ENCODE measurements at places on chromosomes 11 and 22. TPM values are rescaled to one million over a fixed set of nuclear protein-coding genes. Genes with fewer than 3 reads are reported as not detected.

The RPUSD4 gene
- 21.3 TPM for total RNA-seq

GRCh38 chr11:19450282-19450681 lies 209.5 kb upstream of the E2F8 start:
- DNase-seq = no peak

- no peak for DNase-seq
These were observed 198.8 kb upstream of the SEZ6L start for GRCh38 chr22:25970374-25970911.

- DNase-seq = peak; percentile 96
These were observed 13.0 kb upstream of the EIF3D start for GRCh38 chr22:36541831-36542411.

- peak; percentile 82 for DNase-seq
These were observed 758 bp downstream of the GALNT18 start for GRCh38 chr11:11620921-11621572.

DNA sequence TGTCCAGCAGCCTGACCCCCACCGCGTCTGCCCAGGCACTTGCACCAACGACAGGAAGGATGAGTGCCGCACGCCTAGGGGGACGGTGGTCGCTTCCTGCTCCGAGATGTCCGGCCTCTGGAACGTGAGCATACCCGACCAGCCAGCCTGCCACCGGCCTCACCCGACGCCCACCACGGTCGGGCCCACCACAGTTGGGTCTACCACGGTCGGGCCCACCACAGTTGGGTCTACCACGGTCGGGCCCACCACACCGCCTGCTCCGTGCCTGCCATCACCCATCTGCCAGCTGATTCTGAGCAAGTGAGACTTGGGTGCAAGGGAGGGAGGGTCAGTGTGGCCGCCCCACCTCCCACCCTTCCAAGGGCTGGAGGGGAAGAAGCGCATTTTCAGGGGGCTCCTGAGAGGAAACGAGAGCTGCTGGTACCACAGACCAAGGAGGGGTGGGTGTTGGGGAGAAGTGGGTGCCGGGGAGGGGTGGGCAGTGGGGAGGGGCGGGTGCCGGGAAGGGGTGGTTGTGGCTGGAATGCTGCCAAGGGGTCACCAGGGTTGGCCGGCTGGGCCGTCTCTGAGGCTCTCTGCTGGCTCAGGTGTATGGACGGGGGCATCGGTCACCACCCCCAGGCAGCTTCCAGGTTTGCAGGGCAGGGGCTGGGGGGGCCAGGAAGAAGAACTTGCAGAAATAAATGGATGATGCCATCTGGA lies 27.7 kb upstream of the MUC5B start:
- DNase-seq = no peak

- no peak for DNase-seq
These were observed 4.1 kb downstream of the BRMS1 start for GRCh38 chr11:66340596-66341501.

DNA sequence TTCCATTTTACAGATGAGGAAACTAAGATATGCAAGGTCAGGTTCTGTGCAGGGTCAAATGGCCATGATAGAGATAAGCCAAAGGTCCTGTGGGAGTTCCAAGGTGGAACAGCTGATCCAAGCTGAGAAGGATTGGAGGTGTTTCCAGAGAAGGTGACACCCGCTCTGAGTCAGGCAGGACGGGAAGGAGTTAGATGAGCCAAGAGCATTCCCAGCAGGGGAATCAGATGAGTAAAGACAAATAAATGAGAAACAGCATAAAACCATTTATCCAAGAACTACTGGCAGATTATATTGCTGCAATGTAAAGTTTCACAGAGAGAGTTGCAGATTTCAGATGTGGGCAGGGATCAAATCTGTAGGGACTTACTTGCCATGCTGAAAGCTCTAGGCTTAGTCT lies 18.9 kb upstream of the HEPHL1 start:
- DNase-seq = peak; percentile 66
